Peyer's patch (tissue), 4 donors: ENCODE measurements at places on chromosomes 5 and 9. TPM values are rescaled to one million over a fixed set of nuclear protein-coding genes. Genes with fewer than 3 reads are reported as not detected.

The NR5A1 gene
- total RNA-seq: not detected

The IRX2 gene
- total RNA-seq: not detected

DNA sequence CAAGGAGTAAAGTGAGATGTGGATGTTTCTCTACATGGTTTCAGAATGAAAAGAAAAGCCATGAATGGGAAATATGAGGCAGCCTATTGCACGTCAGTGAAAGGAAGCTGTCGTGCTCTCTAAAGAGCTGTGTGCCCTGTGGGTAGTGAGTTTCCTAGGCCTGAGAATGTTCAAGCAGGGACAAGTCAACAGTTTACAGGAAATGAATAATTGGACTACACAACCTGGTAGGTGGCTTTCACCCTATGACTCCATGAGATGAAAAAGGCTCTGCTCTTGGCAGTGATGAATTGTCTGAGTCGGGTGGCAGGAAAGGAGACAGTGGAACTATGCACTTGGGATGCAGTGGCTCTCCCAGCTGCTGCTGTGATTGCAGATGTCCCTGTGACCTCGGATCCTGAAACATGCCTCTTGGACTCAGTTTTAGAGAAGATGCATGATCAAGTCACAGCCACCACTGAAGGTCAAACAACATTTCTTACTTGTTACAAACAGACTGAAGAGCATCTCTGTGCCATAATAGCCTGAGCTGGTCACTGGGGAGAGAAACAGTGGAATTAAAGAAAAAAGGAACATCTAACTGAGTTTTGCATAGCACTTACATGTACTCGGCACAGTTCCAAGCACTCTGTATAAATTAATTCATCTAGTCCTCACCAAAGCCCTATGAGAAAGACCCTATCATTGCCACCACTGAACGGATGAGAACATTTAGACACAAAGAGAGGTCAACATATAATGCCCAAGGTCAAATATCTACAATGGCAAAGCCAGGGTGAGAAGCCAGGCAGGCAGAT lies 293.7 kb downstream of the SPOCK1 start:
- no peak for DNase-seq

GRCh38 chr9:36976371-36977030 lies 57.6 kb downstream of the PAX5 start:
- DNase-seq: no peak

GRCh38 chr9:86547571-86547970 lies 193.4 kb upstream of the TUT7 start:
- no peak for DNase-seq

The IL13 gene
- total RNA-seq: not detected

The PDGFRB gene
- 17.5 TPM for total RNA-seq

DNA sequence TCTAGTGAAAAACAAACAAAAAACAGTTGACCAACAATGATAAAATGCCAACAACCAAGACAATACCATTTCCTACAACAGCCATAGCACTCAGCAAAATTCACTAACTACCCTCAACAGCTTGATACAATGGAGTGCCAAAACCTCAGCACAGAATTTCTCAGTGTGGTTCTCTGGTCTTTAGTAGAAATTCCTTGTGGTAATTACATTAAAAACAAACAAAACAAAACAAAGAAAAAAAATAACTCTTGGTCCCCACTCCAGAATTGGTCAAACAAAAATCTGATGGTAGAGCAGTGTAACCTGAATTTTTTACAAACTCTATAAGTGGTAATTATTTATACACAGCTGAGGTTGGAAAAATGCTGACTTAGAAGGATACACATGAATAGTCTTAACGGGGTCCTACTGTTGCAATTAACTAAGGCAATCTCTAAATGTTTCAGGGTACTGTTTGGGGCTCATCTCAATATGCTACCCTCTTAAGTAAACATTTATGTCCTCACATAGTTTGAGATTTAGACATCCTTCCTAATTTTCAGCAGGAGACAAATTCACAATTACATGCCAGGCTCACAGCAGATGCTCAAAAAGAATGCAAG lies 13.8 kb downstream of the CSNK1A1 start:
- no peak for DNase-seq

- DNase-seq: no peak
Observed at GRCh38 chr5:117779171-117779570, 1204.5 kb upstream of the SEMA6A start.

DNA sequence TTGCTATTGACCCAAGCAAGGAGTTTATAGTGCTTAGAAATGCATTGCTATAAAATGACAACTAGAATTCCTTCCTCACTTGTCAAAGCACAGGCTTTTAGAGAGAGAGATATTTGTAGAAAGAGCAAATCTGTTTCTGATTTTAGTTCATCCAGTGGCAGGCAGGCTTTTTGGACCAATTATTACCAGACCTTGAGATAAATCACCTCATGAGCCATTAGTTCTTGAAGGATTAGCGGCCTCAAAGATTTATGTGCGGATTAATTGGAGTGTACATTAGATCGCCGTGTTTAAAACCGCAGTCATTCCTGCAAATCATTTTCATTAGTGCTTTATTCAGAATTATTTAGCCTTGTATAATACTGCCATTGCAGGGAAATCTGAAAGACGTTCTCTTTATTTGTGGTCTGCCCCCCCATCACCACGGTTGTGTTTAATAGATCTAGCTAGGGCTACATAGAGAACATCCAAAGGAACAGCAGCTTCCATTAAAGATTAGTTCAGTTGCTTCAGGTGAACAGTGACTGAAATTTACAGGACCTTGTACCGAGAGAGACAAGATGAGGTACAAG lies 28.8 kb upstream of the TJP2 start:
- DNase-seq: no peak

DNA sequence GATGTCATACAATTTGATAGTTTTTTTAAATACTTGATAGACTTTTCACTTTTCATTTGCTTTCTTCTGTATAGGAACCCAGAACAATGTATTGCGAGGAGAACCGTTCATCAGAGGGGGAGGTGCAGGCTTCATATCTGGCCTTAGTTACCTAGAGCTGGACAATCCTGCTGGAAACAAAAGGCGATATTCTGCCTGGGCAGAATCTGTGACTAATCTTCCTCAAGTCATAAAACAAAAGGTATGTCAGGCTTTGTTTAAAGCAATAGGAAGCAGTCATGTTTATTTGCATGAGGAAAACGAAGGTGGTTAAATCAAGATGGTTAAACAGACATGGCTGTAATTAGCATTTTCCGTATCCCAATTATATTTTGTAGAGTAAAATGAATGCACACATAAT lies 46.0 kb downstream of the C7 start:
- DNase-seq: no peak

- DNase-seq: no peak
Observed at GRCh38 chr9:12846035-12846434, 71.2 kb downstream of the LURAP1L start.

DNA sequence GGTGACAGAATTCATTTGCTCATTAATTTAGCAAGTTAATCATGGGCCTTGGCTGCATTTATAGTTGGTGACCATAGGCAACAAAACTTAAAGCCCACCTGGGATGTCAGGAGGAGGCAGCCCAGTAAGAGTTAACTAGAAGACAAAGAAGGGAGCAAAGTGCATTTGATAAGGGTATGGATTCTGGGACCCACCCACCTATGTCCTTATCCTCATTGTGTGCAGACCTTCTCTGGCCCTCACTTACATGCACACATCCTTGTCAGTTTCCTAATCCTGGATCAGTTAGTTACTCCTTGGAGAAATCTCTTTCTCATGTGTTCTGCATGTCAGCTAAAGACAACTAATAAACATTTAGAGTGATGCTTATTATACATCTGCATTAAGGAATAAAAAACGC lies 24.6 kb downstream of the MEF2C start:
- DNase-seq: no peak

DNA sequence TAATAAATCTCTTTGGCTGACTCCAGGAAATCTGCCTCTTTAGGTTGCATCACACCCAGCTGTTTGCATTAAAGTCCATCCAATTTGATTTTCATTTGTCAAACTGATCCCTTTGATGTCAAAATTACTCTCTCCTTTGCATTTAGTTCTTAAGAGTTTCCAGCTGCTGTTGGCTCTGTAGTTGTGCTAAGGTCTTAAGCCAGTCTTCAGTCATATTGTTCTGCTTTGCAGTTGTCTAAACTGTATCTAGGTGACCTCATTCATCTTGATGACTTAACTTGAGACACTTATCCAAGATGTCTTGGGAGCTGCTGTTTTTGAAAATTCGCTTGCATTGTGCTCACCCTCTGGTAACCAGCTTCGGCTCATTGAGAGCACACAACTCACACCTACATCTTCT lies 386.9 kb upstream of the TLE4 start:
- no peak for DNase-seq
